Spinal cord (tissue), 10 donors: ENCODE measurements at places on chromosomes 13 and 19. TPM values are rescaled to one million over a fixed set of nuclear protein-coding genes. Genes with fewer than 3 reads are reported as not detected.

The LILRB1 gene
- 2.0 TPM for polyA plus RNA-seq

The MBD3L3 gene
- polyA plus RNA-seq = not detected

The PRR20A gene
- not detected for polyA plus RNA-seq

The PSPN gene
- 3.1 TPM for polyA plus RNA-seq

The GFY gene
- polyA plus RNA-seq = 0.54 TPM

GRCh38 chr19:13118424-13119193, 545 bp downstream of the NACC1 start:
- peak overlapping the region; percentile 69 for H3K4me3 ChIP-seq
- no peak overlapping the region for H3K27ac ChIP-seq
- peaks cover 51% of the 10 kb centered on the region for H3K4me1 ChIP-seq
- no peaks in the 10 kb centered on the region for H3K27me3 ChIP-seq
- peak; percentile 43 for DNase-seq

- no peaks in the 10 kb centered on the region for H3K4me1 ChIP-seq
- H3K36me3 ChIP-seq = no peaks in the 10 kb centered on the region
- DNase-seq = no peak
- peaks cover 2% of the 10 kb centered on the region for H3K27me3 ChIP-seq
- H3K27ac ChIP-seq = no peak overlapping the region
- H3K4me3 ChIP-seq = no peak overlapping the region
These were observed 7.9 kb downstream of the CEACAM3 start for GRCh38 chr19:41804336-41804735.

The LGALS7B gene
- polyA plus RNA-seq = 2.6 TPM

- H3K36me3 ChIP-seq = peaks cover 83% of the 10 kb centered on the region
- H3K27ac ChIP-seq = no peak overlapping the region
- H3K4me3 ChIP-seq = no peak overlapping the region
- H3K4me1 ChIP-seq = peaks cover 7% of the 10 kb centered on the region
- no peaks in the 10 kb centered on the region for H3K27me3 ChIP-seq
- DNase-seq = no peak
These were observed 15.8 kb downstream of the DEDD2 start for GRCh38 chr19:42201489-42202289.

The ZNF98 gene
- polyA plus RNA-seq = 1.1 TPM

DNA sequence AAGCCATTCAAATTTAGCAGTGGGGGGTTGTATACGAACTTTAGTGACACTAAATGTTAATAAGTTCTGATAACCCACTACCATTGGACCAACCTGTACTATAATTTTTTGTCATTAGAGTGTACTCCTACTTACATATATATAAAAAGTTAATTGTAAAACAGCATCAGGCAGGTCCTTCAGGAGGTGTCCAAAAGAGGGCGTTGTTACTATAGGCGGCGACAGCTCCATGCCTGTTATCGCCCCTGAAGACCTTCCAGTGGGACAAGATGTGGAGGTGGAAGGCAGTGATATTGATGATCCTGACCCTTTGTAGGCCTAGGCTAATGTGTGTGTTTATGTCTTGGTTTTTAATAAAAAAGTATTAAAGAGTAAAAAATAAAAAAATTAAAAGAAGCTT, 27.5 kb downstream of the SPRYD7 start:
- no peak overlapping the region for H3K27ac ChIP-seq
- H3K36me3 ChIP-seq = peaks cover 2% of the 10 kb centered on the region
- DNase-seq = no peak

GRCh38 chr19:5478241-5478924, 23.2 kb downstream of the ZNRF4 start:
- H3K36me3 ChIP-seq = no peaks in the 10 kb centered on the region
- no peak overlapping the region for H3K4me3 ChIP-seq
- H3K4me1 ChIP-seq = peaks cover 17% of the 10 kb centered on the region
- no peaks in the 10 kb centered on the region for H3K27me3 ChIP-seq
- peak; percentile 77 for DNase-seq
- no peak overlapping the region for H3K27ac ChIP-seq

DNA sequence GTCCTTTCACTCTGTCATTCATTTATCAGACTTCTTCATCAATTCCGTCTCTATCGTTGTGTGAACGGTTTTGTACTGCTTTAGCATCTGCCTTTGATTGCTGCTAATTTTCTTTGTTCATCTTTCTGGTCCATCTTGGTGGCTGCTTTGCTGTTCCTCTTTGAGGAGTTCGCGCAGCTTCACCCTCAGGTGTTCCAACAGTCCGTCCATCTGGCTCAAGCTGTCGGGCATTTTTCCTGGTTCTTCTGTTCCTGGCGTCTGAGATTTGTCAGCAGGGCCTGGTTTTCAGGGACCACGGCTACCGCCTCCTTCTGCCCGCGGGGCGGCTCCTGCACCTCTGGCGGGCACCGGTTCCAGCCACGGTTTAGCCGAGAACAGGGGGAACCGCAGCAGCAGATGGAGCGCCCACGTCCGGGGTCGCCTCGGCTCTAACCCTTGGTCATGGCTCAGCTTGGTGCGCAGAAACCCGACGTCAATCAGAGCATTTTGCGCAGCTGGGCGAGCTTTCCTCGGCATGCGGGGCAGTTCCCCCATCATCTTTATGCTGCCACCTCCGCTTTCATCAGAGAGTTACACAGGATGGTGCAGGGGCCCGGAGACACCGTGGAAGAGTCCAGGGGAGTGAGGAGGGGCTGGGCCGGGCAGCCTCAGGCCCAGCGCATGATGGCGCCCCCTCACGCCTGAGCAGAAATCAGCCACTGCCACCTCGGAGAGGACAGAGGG, 89.5 kb downstream of the ZNF100 start:
- no peaks in the 10 kb centered on the region for H3K36me3 ChIP-seq
- no peaks in the 10 kb centered on the region for H3K27me3 ChIP-seq
- H3K4me1 ChIP-seq = no peaks in the 10 kb centered on the region
- no peak overlapping the region for H3K4me3 ChIP-seq

The ALOX5AP gene
- 10.1 TPM for polyA plus RNA-seq

The ZNF844 gene
- polyA plus RNA-seq = 12.1 TPM

- H3K36me3 ChIP-seq = no peaks in the 10 kb centered on the region
- H3K4me3 ChIP-seq = no peak overlapping the region
- H3K4me1 ChIP-seq = no peaks in the 10 kb centered on the region
- no peaks in the 10 kb centered on the region for H3K27me3 ChIP-seq
- peak; percentile 95 for DNase-seq
These were observed 13.6 kb upstream of the C5AR1 start for GRCh38 chr19:47296036-47296435.

DNA sequence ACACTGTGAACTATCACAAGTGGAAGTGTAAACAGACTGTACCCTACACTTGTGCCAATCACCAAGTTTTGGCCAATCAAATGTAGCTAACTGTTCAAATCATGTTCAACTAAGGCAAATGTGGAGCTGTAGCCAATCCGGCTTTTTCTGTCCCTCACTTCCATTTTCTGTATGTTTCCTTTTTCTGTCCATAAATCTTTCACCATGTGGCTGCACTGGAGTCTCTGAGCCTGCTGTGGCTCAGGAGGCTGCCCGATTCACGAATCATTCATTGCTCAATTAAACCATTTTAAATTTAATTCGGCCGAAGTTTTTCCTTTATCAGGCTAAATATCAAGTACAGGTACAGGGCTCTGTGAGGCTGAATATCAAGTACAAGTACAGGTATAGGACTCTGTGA, 216.5 kb downstream of the RFC3 start:
- no peak overlapping the region for H3K4me3 ChIP-seq
- no peaks in the 10 kb centered on the region for H3K4me1 ChIP-seq
- no peaks in the 10 kb centered on the region for H3K36me3 ChIP-seq
- no peak for DNase-seq
- no peak overlapping the region for H3K27ac ChIP-seq

- peak overlapping the region; percentile 87 for H3K27ac ChIP-seq
- H3K4me1 ChIP-seq = peaks cover 41% of the 10 kb centered on the region
- H3K36me3 ChIP-seq = peaks cover 69% of the 10 kb centered on the region
- no peak for DNase-seq
- no peaks in the 10 kb centered on the region for H3K27me3 ChIP-seq
These were observed 1.1 kb downstream of the RPL36 start for GRCh38 chr19:5690955-5691821.

The KLK15 gene
- not detected for polyA plus RNA-seq

- no peak overlapping the region for H3K4me3 ChIP-seq
- H3K36me3 ChIP-seq = no peaks in the 10 kb centered on the region
- no peaks in the 10 kb centered on the region for H3K27me3 ChIP-seq
- H3K27ac ChIP-seq = no peak overlapping the region
- DNase-seq = no peak
These were observed 1028.0 kb downstream of the UQCRFS1 start for GRCh38 chr19:28184997-28185396.

DNA sequence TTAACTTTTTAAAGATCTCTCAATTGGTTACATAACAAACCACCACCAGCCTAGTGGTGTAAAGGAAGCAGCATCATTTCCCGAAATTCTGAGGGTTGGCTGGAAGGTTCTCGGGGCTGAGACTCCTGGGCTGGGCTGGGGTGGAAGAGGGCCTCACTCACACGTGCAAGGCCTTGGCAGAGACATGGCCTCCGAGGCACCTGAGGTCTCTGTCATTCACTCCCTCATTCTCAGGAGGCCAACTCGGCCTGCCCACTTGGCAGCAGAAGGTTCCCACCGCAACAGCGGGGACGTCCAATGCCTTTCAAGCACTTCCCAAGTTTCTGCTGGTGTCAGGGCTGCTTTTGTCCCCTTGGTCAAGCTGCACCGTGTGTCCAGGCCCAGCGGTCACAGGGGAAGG, 18.6 kb upstream of the RASA3 start:
- no peaks in the 10 kb centered on the region for H3K27me3 ChIP-seq
- H3K36me3 ChIP-seq = no peaks in the 10 kb centered on the region
- H3K4me3 ChIP-seq = no peak overlapping the region
- DNase-seq = no peak

- H3K27ac ChIP-seq = no peak overlapping the region
- no peaks in the 10 kb centered on the region for H3K36me3 ChIP-seq
- no peaks in the 10 kb centered on the region for H3K4me1 ChIP-seq
- no peak overlapping the region for H3K4me3 ChIP-seq
These were observed 35.8 kb upstream of the TM9SF2 start for GRCh38 chr13:99465454-99465853.

DNA sequence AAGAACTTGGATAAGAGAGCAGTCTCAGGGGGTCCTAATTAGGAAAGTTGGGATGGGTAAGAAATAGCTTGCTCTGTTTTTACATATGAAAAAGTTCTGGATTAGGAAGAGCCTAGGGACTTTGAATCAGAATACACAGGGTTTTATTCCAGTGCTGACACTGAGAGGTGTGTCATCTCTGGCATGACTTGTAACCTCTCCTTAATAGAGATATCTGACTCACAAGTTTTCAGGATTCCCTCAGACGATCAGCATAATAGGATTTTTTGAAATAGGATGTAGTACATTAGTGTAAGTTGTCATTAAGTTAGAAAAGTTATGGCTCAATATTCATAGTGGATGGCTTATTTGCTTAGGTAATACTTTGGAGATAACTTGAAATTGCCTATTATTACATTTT, 555.2 kb upstream of the MIR17HG start:
- no peaks in the 10 kb centered on the region for H3K27me3 ChIP-seq
- H3K4me3 ChIP-seq = no peak overlapping the region
- no peaks in the 10 kb centered on the region for H3K4me1 ChIP-seq
- H3K27ac ChIP-seq = no peak overlapping the region
- H3K36me3 ChIP-seq = no peaks in the 10 kb centered on the region

The C5AR2 gene
- 0.49 TPM for polyA plus RNA-seq

GRCh38 chr13:33514362-33514761, 228.8 kb upstream of the STARD13 start:
- H3K27me3 ChIP-seq = no peaks in the 10 kb centered on the region
- no peak overlapping the region for H3K27ac ChIP-seq
- no peaks in the 10 kb centered on the region for H3K4me1 ChIP-seq
- no peak for DNase-seq
- no peak overlapping the region for H3K4me3 ChIP-seq
